ENCODE measurements at places on chromosomes 2 and 18.

DNA sequence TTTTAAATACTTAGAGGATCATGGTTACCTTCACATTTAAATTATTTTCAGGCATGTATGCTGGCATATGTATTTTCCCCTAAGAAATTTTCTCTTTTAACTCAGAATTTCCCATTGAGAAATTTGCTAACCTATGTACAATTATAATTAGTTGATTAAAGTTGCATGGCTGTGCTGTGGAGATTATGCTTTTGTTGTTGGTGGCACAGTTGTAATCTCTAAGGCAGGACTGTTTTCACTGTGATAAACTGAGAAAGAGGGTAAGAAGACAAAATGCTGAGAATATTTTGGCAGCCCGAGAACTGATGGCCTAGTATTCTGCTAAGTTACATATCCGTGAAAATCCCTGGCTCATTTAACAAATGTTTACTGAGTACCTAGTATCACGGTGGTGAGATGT, 1.4 kb downstream of the VRK2 start:
- DNase-seq: no peak

DNA sequence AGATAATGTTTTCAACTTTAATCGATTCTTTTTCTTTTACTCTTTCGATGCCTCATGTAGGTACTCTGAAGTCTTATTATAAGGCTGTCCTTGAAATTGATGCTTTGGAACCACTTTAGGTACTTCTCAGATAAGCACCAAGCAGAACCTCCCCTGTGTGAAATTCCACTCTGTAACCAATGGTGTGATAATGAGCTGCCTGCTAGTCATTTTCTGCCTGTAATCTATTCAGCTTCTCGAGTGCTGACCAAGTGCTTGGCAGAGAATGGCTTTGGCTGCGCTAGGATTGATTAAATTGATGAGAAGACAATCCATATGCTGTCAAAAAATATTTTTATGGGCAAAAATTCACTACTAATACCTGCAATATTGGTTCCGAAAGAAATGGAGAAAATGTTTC, 132.1 kb upstream of the STON1 start:
- DNase-seq: peak; percentile 71

DNA sequence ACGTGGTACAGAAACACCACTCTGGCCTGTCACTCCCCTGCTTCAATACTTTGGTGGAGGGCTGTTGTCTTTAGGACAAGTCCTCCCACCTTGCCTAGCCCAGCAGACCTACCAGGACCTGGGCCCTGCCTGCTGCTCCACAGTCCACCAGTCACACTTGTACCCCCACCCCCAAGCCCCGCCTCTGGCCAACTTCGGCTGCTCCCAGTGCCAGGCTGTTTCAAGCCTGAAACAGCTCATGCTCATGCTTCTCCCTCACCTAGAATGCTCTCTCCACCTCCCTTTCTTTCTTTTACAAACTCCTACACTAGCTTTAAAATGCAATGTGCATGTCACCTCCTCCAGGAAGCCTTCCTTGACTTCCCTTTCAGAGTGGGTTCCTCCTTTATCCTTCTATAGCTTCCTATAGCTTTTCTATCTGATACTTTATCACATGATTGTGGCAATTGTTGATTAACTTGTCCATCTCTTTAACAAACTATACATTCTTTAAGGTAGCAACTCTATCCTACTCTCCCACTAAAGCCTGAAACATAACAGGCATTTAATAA, 4.8 kb upstream of the OXER1 start:
- DNase-seq: no peak

DNA sequence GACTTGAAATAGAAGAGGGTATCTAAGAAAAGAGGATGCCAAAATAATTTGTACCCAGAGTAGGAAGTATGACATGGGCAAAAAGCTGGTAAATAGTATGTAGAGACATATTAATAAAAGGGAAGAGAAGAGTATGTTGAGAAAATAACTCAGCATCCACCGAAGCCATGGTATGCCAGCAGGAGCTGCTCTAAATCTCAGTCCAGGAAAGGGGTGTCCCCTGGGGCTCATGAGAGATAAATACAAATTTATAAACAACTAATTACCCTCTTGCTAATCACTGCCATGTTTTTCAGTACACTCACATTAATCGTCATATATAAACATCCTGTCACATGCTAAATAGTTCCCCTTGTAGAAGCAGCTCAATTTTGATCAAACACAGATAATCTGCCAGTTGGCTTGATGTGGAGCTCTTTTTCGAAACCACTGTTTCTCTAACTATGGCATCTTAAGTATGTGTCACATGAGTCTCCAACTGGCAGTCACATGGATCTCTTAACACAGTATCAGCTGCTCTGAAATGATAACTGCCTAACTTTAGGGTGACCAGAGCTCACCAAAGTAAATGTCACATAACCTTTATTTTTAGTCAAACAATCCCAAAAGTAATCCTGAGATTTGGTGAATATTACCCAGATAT, 31.9 kb downstream of the EXOC6B start:
- DNase-seq: no peak

GRCh38 chr2:152501666-152502065, 166.7 kb downstream of the FMNL2 start:
- no peak for DNase-seq

All from NCI-H146 (cell line).